Sigmoid colon (tissue), 7 donors: ENCODE measurements at places on chromosomes 12 and 14.

- H3K4me3 ChIP-seq: no peak overlapping the region
- DNase-seq: no peak
- H3K4me1 ChIP-seq: no peaks in the 10 kb centered on the region
Observed at GRCh38 chr12:65156366-65156841, 13.0 kb upstream of the LEMD3 start.

- peak overlapping the region; percentile 36 for H3K27ac ChIP-seq
- no peaks in the 10 kb centered on the region for H3K36me3 ChIP-seq
- no peak for DNase-seq
- H3K27me3 ChIP-seq: no peaks in the 10 kb centered on the region
- no peak overlapping the region for H3K4me3 ChIP-seq
Observed at GRCh38 chr14:51677738-51678137, 26.0 kb downstream of the FRMD6 start.

DNA sequence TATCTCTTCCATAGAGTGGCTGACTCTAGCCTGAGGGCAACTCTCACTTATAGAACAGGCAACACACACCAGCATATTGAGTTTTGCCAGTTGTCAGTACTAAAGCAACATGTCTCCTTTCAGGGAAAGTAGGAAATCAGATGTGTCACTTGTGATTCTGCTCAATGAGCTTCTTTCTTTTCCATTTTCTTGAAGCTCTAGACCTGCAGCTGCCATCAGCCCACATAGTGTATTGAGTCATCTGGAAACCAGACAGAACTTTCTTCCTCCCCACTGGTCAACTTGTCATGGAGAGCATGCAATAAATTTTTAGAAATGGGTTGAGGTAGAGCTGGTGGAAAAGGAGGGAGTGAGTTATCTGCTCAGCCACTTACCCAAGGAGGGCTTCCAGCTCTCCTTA lies 209.0 kb upstream of the PLEKHG7 start:
- H3K36me3 ChIP-seq: no peaks in the 10 kb centered on the region
- DNase-seq: no peak
- H3K27ac ChIP-seq: no peak overlapping the region
- no peaks in the 10 kb centered on the region for H3K4me1 ChIP-seq
- no peak overlapping the region for H3K4me3 ChIP-seq
- no peaks in the 10 kb centered on the region for H3K27me3 ChIP-seq

DNA sequence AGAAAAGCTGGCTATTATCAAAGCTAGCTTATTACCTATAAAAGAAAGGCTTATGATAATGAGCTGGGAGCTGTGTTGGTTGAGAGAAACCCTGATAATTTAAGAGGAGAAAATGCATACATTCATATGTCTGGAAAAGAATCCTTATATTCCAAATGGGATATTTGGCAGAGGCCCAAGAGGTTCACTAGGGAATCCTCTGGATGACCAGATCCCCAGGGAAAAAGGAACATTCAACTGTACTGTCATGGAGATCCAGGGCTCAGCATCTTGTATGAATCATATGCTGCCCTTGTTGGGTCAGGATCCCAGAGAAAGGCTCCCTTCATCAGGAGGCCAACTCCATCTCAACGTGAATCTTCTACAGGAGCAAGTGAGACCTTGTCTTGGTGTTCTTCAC lies 16.6 kb upstream of the FBXO34 start:
- H3K27me3 ChIP-seq: no peaks in the 10 kb centered on the region
- no peaks in the 10 kb centered on the region for H3K36me3 ChIP-seq
- no peak overlapping the region for H3K4me3 ChIP-seq

DNA sequence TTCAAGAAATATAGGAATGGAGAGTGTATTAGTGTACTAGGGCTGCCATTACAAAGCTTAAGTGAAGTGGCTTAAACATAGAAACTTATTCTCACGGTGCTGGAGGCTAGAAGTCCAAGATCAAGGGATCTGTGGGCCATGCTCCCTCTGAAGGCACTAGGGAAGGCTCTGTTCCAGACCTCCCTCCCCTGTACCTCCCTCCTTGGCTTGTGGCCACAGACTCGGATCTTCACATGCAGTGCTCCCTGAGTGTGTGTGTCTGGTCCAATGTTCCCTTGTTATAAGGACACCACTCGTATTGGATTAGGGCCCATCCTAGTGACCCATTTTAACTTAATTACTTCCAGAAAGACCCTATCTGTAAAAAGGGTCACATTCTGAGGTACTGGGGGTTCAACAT lies 225.6 kb downstream of the VRK1 start:
- no peaks in the 10 kb centered on the region for H3K4me1 ChIP-seq
- no peak overlapping the region for H3K27ac ChIP-seq
- no peaks in the 10 kb centered on the region for H3K27me3 ChIP-seq
- no peaks in the 10 kb centered on the region for H3K36me3 ChIP-seq
- no peak overlapping the region for H3K4me3 ChIP-seq
- no peak for DNase-seq

- H3K27ac ChIP-seq: no peak overlapping the region
- H3K4me3 ChIP-seq: peak overlapping the region; percentile 19
- no peaks in the 10 kb centered on the region for H3K27me3 ChIP-seq
- H3K36me3 ChIP-seq: no peaks in the 10 kb centered on the region
Observed at GRCh38 chr14:99215277-99215676, 56.7 kb downstream of the BCL11B start.

GRCh38 chr12:93419388-93420034 lies 22.2 kb downstream of the UBE2N start:
- H3K4me3 ChIP-seq: no peak overlapping the region
- no peaks in the 10 kb centered on the region for H3K27me3 ChIP-seq
- no peaks in the 10 kb centered on the region for H3K36me3 ChIP-seq
- H3K27ac ChIP-seq: no peak overlapping the region
- H3K4me1 ChIP-seq: peaks cover 41% of the 10 kb centered on the region

- H3K4me1 ChIP-seq: no peaks in the 10 kb centered on the region
- no peak overlapping the region for H3K4me3 ChIP-seq
- no peaks in the 10 kb centered on the region for H3K36me3 ChIP-seq
- H3K27me3 ChIP-seq: no peaks in the 10 kb centered on the region
Observed at GRCh38 chr14:100604121-100604501, 16.9 kb upstream of the BEGAIN start.

DNA sequence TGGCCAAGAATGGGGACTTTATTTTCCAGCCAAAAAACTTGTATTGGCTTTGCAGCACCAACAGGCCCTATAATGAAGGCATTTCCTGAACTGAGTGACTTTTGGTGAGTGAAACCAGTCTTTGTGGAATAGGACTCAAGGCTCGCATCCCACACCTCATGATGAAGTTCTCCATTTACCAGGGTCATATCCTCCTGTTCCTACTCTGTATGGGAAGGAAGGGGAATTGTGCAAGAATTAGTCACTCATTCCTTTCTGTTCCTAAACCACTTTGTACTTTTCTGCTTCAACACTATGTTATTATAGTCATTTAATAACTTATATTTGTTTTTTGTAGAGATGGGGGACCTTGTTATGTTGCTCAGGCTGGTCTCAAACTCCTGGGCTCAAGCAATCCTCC lies 2.3 kb upstream of the SPATS2 start:
- H3K27ac ChIP-seq: no peak overlapping the region
- no peak for DNase-seq
- no peaks in the 10 kb centered on the region for H3K27me3 ChIP-seq

- H3K4me3 ChIP-seq: peak overlapping the region; percentile 31
- no peaks in the 10 kb centered on the region for H3K27me3 ChIP-seq
- peak overlapping the region; percentile 82 for H3K27ac ChIP-seq
- no peaks in the 10 kb centered on the region for H3K4me1 ChIP-seq
Observed at GRCh38 chr12:32534698-32535097, 135.3 kb downstream of the FGD4 start.

DNA sequence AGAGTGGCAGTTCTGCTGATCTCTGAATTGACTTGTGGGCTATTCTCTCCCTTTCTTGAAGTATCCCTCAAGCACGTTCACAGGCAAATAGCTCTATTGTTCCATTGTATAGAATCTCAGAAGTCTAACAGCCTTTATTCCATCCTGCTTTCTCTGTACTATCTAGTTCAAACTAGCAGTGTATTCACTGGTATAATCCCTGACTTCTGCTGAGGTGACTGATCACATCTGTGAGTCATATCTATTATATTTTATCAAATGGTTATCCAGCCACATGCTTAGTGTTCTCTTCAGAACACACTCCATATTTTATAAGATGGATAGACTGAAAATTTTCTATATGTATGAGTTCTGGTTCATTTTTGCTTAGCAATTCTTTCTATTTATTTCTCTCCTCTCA lies 866.1 kb downstream of the C12orf50 start:
- H3K36me3 ChIP-seq: no peaks in the 10 kb centered on the region
- no peaks in the 10 kb centered on the region for H3K27me3 ChIP-seq
- DNase-seq: no peak

GRCh38 chr14:20684662-20685456 lies 499 bp downstream of the RNASE4 start:
- peaks cover 4% of the 10 kb centered on the region for H3K4me1 ChIP-seq
- peak overlapping the region; percentile 99 for H3K27ac ChIP-seq
- no peaks in the 10 kb centered on the region for H3K36me3 ChIP-seq
- H3K4me3 ChIP-seq: peak overlapping the region; percentile 93

DNA sequence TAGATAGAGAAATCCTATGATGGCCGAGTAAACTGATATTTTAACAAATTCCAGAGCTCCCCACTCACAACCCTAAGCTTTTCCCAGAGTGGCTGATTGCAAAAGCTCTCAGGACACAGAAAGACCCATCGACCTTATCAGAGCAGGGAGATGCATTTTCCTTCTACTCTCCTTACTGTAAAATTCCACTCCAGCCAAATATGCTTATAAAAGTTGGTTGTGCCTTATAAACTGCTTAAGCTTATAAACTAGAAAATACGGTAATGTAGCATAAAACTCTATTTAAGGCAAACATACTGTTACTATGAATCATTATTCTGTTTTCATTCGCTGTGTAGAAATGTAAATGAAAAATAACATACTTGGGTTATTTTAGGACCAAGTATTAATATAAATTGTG lies 41.6 kb upstream of the TRHDE start:
- no peak for DNase-seq
- H3K36me3 ChIP-seq: no peaks in the 10 kb centered on the region
- H3K4me3 ChIP-seq: no peak overlapping the region
- no peaks in the 10 kb centered on the region for H3K4me1 ChIP-seq
- H3K27me3 ChIP-seq: no peaks in the 10 kb centered on the region

- peaks cover 9% of the 10 kb centered on the region for H3K4me1 ChIP-seq
- no peak for DNase-seq
- no peaks in the 10 kb centered on the region for H3K27me3 ChIP-seq
- H3K27ac ChIP-seq: no peak overlapping the region
Observed at GRCh38 chr14:33846100-33846824, 104.6 kb downstream of the EGLN3 start.

GRCh38 chr12:131340616-131341210 lies 370.2 kb upstream of the SFSWAP start:
- H3K4me1 ChIP-seq: no peaks in the 10 kb centered on the region
- H3K4me3 ChIP-seq: no peak overlapping the region
- no peaks in the 10 kb centered on the region for H3K36me3 ChIP-seq
- H3K27me3 ChIP-seq: no peaks in the 10 kb centered on the region

GRCh38 chr12:1870998-1871917 lies 47.2 kb downstream of the CACNA2D4 start:
- no peaks in the 10 kb centered on the region for H3K36me3 ChIP-seq
- H3K27ac ChIP-seq: no peak overlapping the region
- H3K27me3 ChIP-seq: no peaks in the 10 kb centered on the region
- H3K4me1 ChIP-seq: no peaks in the 10 kb centered on the region

DNA sequence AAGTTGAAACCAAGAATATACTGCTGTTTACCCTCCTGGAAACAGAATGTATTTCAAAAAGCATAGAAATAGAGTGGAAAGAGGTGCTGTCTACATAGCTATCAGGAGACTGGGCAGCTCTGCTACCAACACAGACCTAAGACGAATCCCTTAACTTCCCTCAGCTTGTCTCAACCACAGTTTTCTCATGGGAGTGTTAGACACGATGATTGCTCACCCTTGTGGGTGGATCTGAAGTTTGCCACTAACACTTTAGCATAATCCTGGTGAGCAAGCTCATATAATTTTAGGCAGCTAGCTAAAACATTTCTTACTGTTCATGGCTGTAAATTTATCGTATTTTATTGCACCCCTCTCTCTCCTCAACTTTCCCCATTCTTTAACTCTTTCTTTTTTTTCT lies 38.5 kb downstream of the C12orf75 start:
- no peak overlapping the region for H3K27ac ChIP-seq
- no peaks in the 10 kb centered on the region for H3K27me3 ChIP-seq
- no peak for DNase-seq

- no peaks in the 10 kb centered on the region for H3K27me3 ChIP-seq
- H3K36me3 ChIP-seq: no peaks in the 10 kb centered on the region
- H3K4me1 ChIP-seq: no peaks in the 10 kb centered on the region
- H3K27ac ChIP-seq: no peak overlapping the region
- no peak for DNase-seq
Observed at GRCh38 chr12:19410629-19411185, 28.6 kb upstream of the AEBP2 start.

GRCh38 chr14:91869556-91869955 lies 2.2 kb upstream of the TC2N start:
- no peak overlapping the region for H3K27ac ChIP-seq
- no peaks in the 10 kb centered on the region for H3K36me3 ChIP-seq
- H3K27me3 ChIP-seq: no peaks in the 10 kb centered on the region
- H3K4me3 ChIP-seq: no peak overlapping the region
- DNase-seq: no peak
- no peaks in the 10 kb centered on the region for H3K4me1 ChIP-seq

DNA sequence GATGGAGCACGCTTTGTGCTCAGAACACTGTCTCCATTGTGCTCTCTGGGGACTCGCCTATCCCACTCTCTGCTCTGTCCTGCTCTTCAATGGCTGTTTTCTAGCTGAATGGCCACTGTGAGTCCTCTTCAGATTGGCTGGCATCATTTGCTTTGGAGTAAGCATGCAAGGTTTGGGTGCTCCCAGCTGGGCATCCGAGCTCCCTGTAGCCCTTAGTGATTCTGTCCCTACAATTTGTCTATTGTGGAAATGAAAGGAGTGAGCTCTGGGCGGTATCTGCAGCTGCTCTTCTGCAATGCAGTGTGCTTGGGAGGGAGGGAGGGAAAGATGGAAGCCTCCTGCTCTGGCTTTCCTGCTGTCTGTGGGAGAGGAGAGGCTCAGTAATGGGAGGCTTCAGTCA lies 84.8 kb downstream of the SMOC1 start:
- DNase-seq: no peak
- no peak overlapping the region for H3K27ac ChIP-seq
- H3K36me3 ChIP-seq: no peaks in the 10 kb centered on the region
- no peaks in the 10 kb centered on the region for H3K4me1 ChIP-seq
- no peak overlapping the region for H3K4me3 ChIP-seq

GRCh38 chr12:81015510-81015909 lies 62.4 kb upstream of the ACSS3 start:
- no peaks in the 10 kb centered on the region for H3K36me3 ChIP-seq
- no peaks in the 10 kb centered on the region for H3K27me3 ChIP-seq
- no peaks in the 10 kb centered on the region for H3K4me1 ChIP-seq
- no peak overlapping the region for H3K4me3 ChIP-seq
- DNase-seq: no peak

DNA sequence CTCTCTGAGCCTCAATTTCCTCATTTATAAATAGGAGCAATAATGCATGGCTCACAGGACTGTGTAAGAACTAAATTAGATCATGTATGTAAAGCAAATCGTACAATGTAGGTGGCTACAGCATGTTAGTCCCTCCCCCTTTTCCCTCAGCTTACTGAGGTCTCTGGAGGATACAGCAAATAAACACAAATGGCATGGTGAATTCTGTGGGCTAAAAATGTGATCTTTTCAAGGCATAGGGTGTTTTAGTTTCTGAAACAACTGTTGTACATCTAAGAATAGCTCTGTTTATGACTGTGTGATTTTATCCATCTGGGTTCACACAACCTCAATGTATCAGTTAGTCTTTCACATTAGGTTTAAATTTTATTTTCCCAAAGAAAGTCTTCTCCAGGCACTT lies 121.2 kb upstream of the PLEKHG7 start:
- H3K4me1 ChIP-seq: no peaks in the 10 kb centered on the region
- no peak overlapping the region for H3K4me3 ChIP-seq
- DNase-seq: no peak
- no peaks in the 10 kb centered on the region for H3K36me3 ChIP-seq
- H3K27ac ChIP-seq: no peak overlapping the region
- H3K27me3 ChIP-seq: no peaks in the 10 kb centered on the region
